ENCODE measurements at places on chromosomes 5 and 9.

DNA sequence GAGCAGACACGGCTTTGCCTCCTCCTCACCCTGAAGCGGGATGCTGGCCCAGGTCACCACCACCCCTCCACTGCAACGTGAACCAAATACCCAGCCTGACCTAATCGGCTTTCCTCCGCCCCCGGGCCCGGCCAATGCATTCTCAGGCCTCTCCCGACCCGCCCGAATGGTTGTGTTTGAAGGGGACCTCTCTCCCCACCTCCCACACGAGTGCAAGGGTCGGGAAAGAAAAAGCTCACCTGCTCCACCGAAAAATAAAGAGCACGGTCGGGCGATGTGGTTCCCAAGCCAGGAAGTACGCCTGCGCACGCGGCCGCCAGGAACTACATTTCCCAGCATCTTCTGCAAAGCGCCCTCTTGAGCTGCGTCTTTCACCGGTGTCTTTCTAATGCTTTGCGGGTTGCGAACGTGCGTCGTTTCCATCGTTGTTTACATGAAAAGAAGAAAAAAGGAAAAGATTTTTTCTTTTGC, at the start of gene ZNF883:
TSS of gene ZNF883 (minus strand) at position 282 of the 471 bp plus-strand sequence.
- DNase-seq = peak; percentile 51

- no peak for DNase-seq
These were observed 74.5 kb downstream of the MRPS27 start for GRCh38 chr5:72245546-72245945.

DNA sequence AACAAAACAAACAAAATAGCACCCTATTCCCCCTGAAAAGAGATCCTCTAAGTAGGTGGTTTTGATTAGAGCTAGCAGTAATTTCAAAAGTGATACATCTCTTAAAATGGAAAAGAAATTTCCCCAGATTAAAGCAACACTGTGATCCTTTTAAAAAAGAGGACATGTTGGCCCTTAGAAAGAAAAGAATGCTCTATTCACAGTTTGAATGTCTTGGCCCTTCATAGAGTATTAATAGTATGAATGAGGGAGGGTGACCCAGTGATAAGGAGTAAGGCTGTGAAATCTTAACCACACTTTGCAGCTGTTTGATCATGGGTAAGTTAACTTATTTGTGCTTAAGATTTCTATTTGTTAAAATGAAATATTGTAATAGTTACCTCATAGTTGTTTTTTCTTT, 467.7 kb upstream of the MEF2C start:
- no peak for DNase-seq

DNA sequence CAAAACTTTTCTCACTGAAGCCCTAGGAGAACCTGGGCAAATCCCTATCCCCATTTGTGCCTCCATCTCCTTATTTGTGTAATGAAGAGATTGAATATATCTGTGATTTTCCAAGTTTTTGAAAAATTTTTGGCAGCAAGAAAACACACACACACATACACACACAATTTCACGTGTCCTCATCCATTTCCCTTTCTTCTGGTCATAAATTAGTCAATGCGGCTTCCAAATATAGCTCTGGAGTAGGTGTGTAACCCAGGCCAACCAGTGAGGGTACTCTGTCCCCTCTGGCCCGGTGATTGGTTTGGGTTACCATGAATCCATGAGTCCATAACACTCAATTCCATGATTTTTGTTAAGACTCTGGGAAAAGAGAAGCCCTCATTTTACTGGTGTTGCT, 12.7 kb downstream of the CSF1R start:
- no peak for DNase-seq

DNA sequence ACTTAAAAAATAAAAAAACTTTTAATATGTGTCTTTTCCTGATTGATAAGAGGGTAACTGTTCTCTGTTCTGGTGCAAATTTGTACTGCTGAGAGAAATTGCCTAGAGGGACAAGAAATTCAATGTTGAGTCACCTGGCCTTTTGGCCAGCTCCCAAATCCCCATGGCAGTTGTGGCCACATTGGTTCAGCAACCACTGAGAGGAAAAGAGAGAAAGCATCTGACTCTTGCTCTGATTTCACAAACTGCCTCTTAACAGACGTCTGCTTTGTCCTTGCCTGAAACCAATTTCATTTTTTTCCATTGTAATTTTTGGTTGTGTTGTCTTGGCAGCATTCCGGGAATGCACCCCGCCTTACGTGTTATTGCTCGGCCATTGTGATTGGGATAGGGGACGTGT, 42.4 kb downstream of the NTRK2 start:
- no peak for DNase-seq

- no peak for DNase-seq
These were observed 364.4 kb upstream of the KIF2A start for GRCh38 chr5:61941637-61942036.

DNA sequence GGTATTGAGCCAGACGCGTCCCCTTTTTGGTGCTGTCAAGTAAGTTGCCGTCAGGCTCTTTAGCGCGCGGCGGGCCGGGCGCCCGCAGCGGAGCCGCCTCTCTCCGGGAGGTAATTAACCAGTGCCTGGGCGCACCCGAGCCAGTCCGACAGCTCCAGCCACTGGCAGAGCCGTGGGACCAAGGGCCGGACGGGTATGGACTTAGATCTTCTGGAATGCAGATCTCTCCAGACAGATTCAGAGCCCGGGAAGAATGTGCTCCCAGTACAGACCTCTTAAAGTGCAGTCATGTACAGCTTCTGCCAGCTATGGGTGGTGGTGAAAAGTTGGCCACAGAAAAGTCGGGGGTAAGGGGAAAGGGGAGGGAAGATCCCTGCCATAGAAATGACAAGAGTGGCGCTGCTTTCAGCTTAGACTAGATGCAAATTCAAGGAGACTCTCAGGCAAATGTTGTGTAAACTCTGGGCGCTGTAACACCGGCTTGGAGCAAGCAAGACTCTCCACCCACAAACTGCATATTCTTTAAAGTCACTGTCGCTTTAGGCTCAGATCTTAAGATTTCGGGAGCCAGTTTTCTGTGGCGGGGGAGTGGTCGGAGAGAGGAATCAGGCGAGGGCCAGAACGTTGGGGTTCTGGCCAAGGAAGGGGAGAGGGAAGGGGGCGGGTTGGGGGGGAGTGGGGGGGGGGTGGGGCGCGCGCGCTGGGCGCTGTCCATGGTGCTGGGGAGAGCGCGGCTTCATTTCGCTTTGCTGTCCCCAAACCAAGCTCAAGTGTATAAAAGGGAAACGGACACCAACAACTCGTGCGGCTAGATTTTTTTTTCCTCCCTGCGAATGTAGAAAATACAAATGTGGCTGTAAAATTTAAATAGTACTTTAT, 29.2 kb downstream of the NR2F1 start:
- no peak for DNase-seq

- DNase-seq = no peak
These were observed 30.4 kb downstream of the GARNL3 start for GRCh38 chr9:127295005-127295404.

GRCh38 chr5:122436615-122437014, 124.6 kb downstream of the SNCAIP start:
- DNase-seq = no peak

DNA sequence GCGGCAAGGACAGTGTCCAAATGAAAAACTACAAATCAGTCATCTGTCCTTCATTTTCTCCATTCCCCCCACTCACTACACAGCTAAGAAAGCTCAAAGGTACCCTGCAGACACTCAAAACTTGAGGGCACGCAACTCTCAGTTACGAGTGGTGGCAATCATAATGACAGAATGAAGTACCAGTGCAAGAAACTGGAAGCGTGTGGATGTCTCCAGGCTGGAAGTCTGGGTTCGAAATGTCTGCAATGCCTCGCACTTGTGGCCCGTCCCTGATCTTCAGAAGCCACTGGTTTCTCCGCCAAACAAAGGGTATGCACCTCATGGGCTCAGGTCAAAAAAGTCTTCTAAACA, 597 bp upstream of the CENPH start:
- DNase-seq = no peak

DNA sequence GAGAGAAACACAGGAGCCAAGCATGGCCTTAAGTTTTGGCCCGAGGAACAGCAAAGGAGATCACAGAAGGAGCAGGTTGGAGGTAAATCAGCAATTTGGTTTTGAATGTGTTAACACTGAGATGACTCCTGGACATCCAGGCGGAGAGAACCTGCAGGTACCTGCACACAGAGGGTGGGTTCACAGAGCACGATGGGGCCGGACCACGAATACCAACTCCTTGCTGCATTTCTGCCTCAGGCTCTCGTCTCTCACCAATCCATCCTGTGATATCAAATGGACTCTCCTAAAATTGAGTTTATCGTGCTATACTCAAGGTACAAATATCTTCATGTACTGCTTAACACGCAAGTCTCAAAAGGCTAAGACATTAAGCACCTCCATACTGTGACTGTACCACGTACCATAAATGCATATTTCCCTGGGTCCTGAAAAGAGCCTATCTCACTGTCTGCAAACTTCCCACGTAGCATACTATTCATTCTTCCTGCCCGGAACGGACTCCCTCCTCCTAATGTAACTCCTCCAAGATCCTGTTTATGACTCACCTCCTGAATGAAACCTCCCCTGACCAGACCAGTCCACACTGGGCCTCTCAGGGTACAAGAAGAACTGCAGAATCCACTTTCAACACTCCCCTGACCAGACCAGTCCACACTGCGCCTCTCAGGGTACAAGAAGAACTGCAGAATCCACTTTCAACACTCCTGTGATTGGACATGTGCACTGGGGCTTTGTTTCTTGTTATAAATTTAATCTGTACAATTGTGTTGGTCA, 380.8 kb upstream of the RFX3 start:
- DNase-seq = no peak

DNA sequence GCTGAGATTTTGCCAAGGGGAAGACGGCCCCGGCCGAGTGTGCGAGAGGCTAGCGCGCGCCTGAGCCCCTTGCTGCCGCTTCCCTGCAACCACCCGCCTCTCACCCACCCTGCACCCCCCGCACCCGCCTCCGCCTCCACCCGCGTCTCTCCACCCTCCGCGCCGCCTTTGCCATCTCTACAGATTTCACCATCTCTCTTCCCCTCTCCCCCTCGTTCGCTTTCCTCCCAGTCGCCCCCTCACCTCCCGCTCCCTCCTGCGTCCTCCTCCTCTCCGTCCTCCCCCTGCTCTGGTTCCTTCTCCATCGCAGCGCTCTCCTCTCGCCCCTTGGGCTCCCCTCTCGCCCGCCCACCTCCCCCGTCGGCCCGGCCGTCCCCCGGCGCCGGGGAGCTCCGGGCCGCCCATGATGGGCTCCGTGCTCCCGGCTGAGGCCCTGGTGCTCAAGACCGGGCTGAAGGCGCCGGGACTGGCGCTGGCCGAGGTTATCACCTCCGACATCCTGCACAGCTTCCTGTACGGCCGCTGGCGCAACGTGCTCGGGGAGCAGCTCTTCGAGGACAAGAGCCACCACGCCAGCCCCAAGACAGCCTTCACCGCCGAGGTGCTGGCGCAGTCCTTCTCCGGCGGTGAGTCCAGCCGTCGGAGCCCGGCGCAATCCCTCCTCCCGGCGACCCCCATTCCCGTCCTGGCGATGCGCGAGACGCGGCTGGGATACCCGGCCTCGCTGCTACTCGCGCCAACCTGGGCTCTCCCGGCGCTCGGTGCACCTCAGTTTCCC, at the start of gene PRDM12:
TSS of gene PRDM12 (plus strand) at position 344 of the 778 bp plus-strand sequence. CDS start at position 404, 60 bp downstream.
- DNase-seq = no peak

GRCh38 chr5:138541511-138542179, 1.4 kb downstream of the ETF1 start:
- DNase-seq = no peak

- no peak for DNase-seq
These were observed 27.6 kb upstream of the GLRA1 start for GRCh38 chr5:151952238-151952637.

DNA sequence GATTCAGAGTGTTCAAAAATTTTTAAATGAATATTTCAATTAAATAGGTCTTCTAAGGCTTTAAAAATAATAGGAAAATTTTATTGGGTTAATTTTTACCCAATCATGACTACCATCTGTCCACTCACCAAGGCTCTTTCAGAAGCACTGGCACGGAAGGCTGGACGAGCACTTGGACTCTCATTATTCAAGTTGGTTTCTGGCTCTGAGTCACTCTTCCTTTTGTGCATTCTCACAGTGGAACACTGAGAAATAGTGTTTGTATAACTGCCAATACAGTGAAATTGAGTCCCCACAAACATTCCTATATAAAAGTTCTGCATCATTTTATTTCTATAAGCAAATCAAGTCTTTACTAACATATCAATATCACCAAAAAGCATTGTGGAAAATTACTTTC, 1149.0 kb downstream of the EFNA5 start:
- DNase-seq = no peak

DNA sequence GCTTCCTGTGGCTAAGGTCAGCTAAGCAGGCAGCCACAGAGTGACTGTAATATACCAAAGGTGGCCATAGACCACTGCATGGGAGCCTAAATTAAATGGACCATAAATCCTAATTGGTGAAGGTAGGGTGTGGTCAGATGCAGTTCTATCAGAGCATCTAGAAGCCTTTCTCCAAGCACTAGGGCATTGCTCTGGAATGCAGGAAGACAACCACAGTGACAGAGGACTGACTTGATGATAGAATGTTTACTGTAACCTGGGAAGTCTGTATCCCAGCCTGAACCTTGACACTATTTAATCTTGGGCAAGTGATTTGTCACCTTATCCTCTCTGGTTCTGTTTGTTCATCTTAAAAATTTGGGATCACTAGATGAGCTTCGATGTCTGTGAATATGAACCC, 2.3 kb downstream of the FBXO38 start:
- no peak for DNase-seq

DNA sequence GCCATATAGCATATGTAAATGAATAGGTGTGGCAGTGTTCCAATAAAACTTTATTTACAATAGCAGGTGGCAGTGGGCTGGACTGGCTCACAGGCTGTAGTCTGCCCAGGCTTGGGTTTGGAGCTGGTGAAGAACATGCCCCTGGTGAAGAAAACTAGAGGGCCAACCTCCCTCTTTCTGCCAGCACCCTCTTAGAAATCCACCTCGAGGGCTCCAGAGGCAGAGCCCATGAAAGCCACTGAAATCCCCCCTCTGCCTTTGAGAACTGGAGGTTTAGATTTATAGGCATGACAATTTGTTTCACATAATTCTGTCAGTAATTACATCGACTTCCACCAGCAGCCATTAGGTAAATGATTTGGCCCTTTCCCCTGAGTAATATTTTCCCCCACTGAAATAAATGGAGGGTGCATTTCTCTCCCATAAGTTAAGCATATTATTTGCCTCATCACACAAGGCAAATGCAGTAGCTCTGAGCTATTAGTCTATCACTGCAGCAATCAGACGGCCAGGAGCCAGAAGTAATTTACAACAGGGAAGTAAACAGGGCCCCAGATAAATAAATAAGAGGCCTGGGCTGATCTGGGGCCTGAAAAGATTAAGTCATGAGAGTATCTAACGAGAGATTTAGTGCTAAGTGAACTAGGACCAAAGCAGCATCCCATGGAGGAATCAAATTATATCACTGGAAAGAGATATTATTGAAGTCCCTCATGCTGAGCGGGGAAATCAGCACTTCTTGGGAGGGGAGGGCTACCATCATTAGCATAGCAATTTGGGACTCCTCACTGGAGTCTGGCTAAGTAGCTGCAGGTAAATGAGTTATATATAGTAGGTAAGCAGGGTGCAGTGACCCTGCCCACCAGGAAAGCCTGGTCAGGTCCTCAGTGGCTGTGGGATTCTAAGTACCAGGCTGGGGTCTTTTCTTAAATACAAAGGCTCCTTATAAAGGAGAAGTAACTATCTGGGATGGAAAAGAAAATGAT, 123.9 kb downstream of the SLIT3 start:
- no peak for DNase-seq

All from CD4-positive, alpha-beta T cell treated with Interferon alpha-2 for 1 hour (primary cell).